ENCODE measurements at places on chromosomes 1 and 21. TPM values are rescaled to one million over a fixed set of nuclear protein-coding genes. Genes with fewer than 3 reads are reported as not detected.

NEXN gene
- total RNA-seq = 3.0 TPM

KCNE2 gene
- total RNA-seq = not detected

SLC19A1 gene
- 8.8 TPM for total RNA-seq

KRTAP10-10 gene
- total RNA-seq = not detected

GUCA2A gene
- not detected for total RNA-seq

SLC44A3 gene
- under 0.01 TPM for total RNA-seq

ECE1 gene
- total RNA-seq = 229 TPM

FCRLB gene
- 1.4 TPM for total RNA-seq

CCDC17 gene
- total RNA-seq = 0.65 TPM

RNF186 gene
- total RNA-seq = not detected
